ENCODE measurements at places on chromosomes 4 and X.
A peak's percentile ranks its signal among the peaks of the same experiment; 100 is the strongest.

DNA sequence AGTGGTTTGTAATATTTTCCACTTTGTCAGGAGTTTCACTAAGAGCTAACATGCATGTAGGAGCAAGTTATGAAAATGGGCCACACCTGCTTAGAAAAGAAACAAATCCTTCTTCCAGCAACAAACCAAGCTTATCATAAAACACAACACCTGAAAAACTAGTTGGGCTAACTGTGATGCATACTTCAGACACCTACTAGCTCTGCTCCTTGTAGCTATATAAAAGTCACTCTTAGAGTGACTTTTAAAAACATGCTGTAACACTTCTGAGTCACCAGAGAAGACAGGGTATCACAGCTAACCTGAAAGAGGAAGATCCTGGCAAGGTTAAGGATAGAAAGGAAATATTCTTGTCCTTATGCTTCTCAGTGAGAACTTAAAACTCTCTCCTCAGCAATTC is 3.6 kb upstream of the SLAIN2 start:
- DNase-seq, result no peak

DNA sequence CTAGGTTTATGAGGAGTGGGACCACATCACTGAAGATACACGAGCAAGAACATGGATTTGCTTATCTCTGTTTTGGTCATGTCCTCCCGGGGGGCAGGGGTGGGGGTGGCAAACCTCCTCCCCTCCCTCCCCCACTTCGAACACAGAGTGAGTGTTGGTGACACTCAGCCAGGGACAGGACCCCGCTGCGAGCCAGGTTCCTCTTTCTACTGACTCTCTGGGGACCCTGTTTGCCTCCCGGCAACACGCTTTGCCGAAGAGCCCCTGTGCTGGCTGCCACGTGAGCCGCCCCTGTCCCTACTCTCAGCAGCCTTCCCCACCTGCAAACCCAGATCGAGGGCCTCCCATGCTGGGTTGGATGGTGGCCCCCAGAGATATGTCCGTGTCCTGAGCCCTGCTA is 34.7 kb downstream of the P2RY8 start:
- no peak for DNase-seq

DNA sequence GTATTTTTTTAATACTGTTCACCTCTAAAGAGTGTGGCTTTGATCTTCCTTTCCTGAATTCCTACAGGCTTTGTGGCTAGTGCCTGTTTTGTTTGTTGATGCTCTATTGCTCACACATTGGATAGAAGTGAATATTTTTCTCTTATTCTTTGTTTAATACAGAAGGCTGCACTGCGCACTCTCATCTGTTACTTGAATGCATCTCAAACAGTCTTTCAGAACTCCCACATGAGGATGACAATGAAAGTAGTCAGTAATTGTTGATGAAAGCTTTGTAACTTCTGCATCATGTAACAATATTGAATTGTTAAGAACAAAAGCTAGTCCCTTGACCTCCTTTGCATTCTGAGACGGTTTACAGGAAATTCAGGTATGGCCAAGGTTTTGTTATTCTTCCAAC is 29.1 kb upstream of the GALNT7 start:
- no peak for DNase-seq

DNA sequence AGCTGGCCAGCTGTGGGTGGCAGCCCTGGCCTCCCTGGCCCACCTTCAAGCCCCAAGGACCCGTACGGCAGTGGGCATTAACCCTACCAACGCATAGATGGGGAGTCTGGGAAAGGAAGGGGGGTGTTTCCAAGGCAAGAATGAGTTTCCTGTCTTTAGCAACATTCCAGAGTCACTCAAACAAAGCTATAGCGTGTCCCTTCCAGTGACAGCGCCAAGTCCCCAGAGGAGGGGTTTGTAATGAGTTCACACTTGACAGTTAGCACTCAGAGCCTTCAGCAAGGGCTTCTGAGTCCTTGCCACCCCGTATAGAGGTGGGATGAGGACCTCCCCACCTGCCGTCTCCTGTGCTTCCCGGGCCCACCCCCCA is 1.8 kb downstream of the BGN start:
- no peak for DNase-seq

- DNase-seq, result peak; percentile 39
Measured at GRCh38 chr4:53196882-53197771, 168.7 kb downstream of the SCFD2 start.

- DNase-seq, result no peak
Measured at GRCh38 chr4:128831531-128832242, 22.2 kb downstream of the JADE1 start.

All from NCI-H1694 treated with DMSO at 0.1 percent for 48 hours (cell line).